IPS-NIHi11 (cell line): ENCODE measurements at places on chromosomes 3 and 15.

GRCh38 chr3:72296477-72297111, 511.6 kb upstream of the PROK2 start:
- no peak for DNase-seq

- peak; percentile 31 for DNase-seq
Measured at GRCh38 chr15:92316586-92317295, 76.9 kb upstream of the ST8SIA2 start.

- DNase-seq, result no peak
Measured at GRCh38 chr15:67501177-67501835, 19.6 kb upstream of the C15orf61 start.

DNA sequence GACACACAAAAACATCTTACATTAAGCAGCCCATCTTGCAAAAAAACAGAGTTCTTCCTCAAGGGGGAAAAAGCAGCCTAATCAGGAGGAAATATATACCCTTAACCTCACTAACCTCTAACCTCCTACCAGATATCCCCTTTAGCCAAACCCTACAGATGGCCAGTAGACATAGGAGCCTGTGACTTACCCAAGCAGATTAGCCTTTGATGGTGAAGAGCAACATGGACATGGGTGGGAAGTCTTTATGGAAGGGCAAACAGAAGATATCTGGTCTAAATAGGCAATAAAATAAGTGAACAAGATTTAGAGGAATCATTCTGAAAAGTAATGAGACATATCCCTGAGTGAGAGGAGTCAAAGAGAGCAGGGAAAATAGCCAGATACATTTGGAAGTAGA, 119.4 kb upstream of the ARPP21 start:
- no peak for DNase-seq

DNA sequence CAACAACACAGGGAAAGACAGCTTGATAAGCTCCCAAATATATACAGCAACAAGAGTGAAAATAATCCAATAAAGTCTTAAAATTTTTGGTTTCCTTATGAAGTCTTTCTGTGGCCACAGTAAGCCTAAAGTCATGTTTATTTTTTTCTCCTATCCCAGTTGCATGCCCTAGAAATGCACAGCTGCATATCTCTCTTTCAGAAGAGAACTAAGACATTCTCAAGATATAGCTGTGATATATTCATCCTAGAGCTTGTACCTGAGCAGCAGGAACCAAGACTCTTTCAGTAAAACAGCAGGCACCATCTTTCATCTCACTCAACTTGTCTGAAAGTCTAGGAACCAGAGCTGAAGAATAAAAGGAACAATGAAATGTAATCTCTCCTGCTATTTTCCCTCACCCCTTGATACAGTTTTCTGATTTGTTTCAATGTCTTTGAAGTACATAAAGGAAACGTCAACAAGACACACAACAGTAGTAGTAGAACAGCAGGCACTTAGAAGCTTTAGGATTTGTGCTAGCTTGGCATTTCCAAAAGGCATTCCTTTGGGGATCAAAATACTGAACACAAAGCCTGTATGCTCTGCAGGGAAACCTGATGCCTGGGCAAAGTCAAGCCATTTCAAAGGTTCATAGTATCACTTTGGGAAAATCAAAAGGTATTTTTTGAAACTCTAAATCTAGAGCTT, 536.8 kb downstream of the PYDC2 start:
- peak; percentile 50 for DNase-seq

DNA sequence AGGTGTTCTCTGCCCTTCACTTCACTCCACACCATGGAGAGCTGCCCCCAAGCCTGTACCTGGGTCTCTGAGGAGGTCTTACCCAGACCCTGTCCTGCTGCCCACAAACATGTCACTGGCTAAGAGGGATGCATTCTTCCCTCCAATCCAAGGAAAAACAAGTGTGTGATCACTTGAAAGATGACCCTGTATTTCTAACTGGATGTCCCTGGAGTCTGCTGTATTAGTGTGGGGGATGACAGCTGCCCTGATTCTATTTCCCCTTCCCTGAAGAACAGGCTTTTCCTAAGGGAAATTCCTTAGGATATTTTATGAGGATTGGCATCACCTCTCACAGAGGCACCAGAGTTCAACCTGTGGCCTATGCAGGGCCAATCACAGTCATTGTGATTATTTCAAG, 55.0 kb upstream of the GATA2 start:
- DNase-seq, result no peak
